Bronchial epithelial cell (primary cell): ENCODE measurements at places on chromosomes 6 and 20. TPM values are rescaled to one million over a fixed set of nuclear protein-coding genes. Genes with fewer than 3 reads are reported as not detected.

DNA sequence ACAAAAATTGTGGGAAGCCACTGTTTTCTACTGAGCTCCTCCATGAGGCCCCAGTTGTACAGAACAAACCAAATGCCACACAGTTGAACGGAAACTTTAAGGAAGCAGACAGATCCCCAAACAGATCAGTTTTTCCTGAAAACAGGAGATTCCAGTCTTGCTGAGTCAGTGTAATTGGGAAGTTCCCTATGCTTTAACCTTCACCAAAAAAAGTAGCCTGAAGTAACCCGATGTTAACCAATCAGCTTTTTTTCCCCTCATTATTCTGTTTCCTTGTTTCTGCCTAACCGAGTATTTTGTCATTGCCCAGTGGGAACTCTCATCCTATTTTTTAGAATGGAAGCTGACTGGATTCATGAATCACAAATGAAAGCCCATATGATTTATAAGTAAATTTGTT is 36.7 kb downstream of the MARCKS start:
- no peak for DNase-seq

DNA sequence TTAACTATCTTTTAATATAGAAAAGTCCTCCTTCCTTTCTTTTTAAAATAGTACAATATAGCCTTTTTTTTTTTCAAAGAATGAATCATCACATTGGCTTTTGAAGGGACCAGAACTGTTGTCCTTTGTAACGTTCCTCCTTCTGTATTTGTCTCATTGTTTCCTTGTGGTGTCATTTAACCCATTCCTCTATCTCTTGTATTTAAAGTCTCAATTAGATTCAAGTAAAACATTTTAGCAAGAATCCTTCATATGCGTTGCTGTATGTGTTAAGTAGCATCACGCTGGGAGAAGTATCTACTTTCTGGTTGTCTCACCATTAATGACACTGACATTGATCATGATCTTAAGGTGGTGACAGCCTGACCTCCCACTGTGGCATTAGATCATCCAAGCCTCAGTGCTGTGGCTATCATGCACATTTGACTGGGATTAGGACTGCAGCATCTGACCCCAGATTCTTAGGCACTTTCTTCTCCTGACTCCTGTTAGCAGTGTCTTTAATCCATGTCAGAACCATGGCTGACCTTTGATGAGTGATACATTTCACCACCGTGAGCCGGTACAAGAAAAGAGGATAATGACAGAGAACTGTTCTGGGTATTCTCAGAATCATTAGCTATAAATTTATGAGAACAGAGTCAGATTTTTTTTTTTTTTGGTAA is 67.5 kb upstream of the TFB1M start:
- DNase-seq = no peak

DNA sequence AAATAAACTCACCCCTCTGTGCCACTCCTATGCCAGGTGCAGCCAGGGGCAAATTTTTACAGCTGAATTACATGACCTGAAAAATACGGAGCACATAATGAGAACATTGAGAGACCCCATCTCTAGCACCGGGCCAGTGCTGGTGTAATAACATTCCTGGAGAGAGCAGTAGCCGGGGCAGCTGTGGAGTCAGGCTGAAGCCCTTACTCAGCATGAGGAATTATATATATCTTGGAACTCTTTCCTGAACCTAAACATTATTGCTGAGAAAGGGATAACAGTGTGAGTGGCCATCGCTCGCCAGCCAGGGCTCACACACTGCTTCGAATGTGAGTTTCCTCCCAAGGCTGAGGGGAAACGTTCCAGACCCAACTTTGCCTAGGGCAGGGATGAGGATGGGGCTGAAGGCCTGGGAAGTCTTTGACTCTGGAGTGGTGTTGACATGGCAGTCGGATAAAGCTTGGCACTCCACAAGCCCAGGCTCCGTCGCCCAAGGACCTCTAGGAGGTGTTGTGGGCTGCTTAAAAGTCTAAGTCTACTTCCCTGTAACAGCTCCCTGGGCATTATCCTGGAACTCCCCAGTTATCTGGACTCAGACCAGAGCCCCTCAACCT is 269.8 kb downstream of the CDC5L start:
- DNase-seq = no peak

- no peak for DNase-seq
Measured at GRCh38 chr6:19268117-19268516, 569.1 kb upstream of the ID4 start.

The ABRACL gene
- total RNA-seq = 39.2 and 43.4 TPM in 2 replicates

GRCh38 chr6:111552241-111552744 is 53.4 kb downstream of the TRAF3IP2 start:
- peak; percentile 82 for DNase-seq

The ULBP3 gene
- 5.6 and 11.1 TPM in 2 replicates for total RNA-seq

DNA sequence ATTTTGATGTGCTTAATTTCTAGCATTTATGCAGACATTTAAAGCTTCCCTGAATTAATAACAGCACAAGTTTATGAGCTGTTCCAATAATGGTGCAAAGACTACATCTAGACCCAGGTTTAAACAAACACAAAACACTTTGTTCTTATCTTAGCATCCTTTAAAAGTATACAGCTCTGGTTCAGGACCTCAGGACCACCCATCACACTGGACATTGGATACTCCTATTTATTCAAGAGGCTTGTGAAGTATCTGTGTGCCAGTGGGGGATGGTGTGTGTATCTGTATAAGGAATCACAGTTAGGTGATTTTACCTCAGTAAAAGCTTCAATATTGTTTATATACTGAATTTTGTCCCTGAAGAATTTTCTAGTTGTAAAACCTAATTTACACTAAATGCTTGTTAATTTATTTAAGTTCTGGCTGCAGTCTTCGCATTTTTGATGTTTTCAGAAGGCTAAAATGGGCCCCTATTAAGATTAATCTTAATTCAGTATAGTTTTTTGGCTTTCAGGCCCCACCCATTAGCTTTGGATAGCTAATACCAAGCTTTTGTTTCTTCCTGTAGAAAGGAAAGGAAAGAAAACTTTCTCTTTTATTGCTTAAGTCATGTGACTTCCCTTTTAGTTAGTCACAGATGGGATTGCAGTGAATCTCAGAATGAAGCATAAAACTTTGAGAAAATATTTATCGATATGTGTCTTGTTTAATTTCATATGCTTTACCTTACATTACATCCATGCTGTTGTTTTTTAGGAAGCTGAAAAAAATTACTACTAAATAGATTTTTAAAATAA is 13.1 kb downstream of the LIN28B start:
- DNase-seq = peak; percentile 7

DNA sequence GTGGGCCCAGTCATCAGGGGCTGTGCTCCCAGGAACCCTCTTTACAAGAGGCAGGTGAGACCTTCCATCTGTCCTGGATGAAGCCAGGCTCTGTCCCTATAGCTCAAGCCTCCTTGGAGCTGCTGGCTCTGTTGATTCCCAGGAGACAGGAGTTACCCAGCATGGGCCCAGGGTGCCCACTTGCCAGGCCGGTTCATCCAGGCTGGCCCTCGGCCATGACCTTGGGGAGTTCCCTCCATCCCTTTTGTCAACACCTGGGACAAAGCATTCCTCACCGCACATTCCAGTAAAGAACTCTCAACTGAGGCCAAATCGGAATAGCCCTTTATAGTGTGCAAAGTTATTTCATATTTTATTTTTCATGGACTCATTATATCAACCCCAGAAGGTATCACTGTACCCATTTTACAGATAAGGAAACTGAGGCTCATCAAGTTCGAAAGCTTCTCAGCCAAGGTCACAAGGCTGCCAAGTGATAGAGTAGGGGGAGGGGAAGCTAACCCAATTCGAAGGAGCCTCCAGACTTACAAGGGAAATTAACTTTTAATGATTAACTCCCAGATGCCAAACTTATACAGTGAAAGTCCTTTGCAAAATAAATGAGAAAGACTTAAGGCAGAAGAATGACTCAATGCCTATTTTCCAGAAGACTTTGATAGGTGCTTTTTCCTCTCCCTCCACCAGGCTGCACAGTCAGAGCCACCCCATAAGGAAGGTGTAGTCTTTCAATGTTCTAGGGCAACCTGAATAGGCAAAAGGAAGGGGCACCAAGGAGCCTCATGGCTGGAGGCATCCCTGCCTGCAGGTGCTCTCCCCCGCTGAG is 18.5 kb downstream of the SDC4 start:
- no peak for DNase-seq

GRCh38 chr20:62470001-62470400 is 5.8 kb downstream of the GATA5 start:
- no peak for DNase-seq

The TXLNB gene
- total RNA-seq = under 0.01 TPM in 1 of 2 replicates, not detected in the other

The SAPCD1 gene
- total RNA-seq = 1.3 TPM in 2 replicates

GRCh38 chr20:5171064-5171789 is 44.4 kb downstream of the CDS2 start:
- DNase-seq = no peak
